ENCODE measurements at places on chromosomes 11 and 22. TPM values are rescaled to one million over a fixed set of nuclear protein-coding genes. Genes with fewer than 3 reads are reported as not detected.

DNA sequence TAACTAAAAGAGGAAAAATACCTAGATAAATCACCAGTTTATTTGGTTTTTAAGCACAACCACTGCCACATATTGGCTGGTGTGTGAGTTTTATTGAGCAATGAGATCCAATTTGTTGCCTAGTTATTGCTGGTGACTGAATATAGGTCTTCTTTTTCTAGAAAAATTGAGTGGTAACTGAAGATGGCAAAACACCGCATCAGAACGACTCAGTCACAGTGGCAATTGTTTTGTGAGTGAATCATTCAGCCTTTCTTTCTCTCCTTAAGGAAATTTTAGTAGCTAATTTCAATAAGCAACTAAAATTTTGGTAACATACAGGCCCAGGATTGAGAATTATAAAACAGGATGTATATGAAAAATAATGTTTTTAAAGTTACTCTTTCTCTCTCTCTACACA is 533.0 kb downstream of the KCNA4 start:
- DNase-seq, result no peak

- DNase-seq, result no peak
These were observed 39.8 kb upstream of the CDON start for GRCh38 chr11:126102436-126102981.

DNA sequence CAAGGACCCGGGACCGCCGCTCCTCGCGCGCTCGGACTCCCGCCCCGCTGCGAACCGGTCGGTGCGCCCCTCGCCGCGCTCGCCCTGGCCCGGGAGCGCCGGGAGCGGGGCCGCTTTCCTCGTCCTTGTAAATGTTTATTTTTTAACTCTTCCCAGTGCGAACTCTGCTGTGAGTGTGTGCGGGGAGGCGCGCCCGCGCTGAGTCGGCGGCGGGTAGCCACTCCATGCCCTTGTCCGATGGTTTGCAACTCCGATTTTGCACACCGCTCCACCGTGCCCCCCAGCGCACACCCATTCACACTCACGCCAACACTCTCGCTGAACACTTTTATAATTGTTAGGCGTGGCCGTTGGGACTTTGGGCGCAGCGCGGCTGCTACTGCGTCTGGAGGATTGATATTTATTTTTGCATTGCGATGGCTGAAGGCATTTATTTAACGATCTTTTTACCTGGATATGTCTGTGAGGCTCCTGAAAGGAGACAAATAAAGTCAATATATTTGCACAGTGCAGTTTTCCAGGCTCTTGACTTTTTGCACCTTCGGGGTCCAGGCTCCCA is 1.0 kb downstream of the C11orf96 start:
- no peak for DNase-seq

DNA sequence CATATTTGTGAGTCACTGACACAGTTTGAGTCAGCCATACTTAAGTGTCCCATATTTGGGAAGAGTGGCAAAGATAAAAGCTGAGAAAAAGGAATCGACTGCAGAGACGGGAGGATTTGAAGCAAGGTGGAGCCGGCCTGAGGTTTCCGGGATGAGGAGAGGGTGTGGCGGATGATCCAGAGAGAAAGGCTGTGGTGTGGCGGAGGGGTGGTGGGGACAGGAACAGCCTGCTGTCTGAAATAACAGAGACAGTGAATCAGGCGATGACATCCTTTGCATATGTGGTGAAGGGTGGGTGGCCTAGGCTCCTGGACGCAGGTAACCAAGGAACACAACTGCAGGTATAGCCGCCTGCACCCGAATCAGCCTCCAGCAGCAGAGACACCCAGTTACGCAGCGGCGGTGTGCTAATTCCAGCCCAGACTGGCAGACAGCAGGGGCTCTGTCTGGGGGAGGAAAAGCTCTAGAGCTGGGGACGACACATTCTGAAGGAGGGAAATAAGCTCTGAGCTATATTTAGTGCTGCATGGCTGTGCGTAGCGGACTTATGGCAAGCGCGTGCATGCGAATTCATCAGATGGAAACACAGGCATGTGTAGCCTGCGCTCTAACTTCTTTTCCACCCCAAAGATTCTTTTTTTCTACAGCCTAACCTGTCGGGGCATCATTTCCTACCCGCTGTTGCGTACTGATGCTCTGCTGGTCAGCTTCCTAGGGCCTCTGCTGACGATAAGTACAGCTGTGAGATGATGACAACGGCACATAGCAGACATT is 62.7 kb upstream of the BARX2 start:
- DNase-seq, result no peak

DNA sequence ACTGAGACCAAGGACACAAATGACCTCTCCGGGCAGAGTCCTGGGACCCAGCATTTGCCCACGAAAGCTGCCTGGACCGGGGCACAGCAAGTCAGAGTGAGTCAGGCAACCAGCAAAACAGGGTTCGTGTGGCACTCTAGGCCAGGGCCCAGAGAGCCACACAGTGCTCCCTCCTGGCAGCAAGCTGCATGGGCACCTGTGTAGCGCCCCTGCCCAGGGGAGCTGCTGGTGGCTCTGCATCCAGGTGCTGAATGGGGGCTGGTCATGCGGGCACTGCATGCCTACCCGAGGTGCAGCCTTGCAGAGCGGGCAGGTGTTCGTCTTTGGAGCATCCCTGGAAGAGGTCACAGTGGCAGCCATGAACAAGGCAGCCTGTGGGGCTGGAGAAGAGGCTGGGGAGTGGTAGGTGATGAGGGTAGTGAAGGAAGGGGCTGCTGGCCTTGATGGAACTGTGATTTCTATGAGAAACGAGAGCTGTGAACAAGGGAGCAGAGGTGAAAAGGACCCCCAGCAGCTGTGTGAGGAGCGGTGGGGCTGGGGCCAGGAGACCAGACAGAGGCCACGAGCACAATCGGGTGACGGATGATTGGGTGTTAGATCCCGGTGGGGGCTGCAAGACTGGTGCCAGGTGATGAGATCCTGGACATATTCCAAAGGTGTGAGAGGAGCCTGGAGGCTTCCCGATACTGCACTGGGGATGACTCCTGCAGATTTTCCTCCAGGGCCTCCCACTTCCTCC is 63.3 kb downstream of the DGCR2 start:
- DNase-seq, result no peak

The RASD2 gene
- total RNA-seq, result 1.4 TPM

Measured in naive thymus-derived CD4-positive, alpha-beta T cell (primary cell).